ENCODE measurements at places on chromosomes 1 and 21.

- DNase-seq: no peak
Measured at GRCh38 chr1:43719063-43719462, 11.7 kb downstream of the ST3GAL3 start.

DNA sequence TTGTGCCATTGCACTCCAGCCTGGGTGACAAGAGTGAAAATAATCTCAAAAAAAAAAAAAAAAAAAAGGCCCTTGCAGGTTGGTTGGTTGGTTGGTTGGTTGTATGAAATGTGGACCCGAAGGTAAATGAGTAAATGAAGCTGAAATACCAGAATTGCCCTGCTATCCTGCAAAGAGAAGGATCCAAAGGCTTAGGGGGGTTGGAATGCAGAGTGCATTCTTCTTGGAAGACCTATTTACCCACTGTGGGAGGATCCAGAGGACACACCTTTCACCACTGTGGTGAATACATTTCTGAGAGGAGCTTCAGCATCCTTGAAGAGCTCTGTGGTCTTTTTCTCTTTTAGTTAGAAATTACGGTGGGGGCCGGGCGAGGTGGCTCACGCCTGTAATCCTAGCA, 28.7 kb upstream of the EIF4G3 start:
- no peak for DNase-seq

DNA sequence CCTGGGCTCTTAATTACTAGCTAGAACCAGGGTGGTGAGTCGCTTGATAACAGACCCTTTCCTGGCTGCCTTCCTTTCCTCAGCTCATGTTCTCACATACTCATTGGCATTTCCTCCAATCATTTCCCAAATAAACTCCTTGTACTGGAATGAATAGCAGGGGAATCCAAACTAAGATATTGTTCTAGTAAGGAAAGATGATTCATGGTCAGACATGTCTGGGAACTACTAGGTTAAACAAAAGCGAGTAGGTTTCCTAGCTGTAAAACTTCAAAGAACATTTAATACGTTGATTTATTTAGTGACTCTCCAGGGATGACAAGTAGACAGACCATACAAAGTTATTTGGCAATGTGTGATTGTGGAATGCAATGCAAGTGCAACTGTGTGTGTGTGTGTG, 121.2 kb upstream of the KCNJ6 start:
- DNase-seq: no peak

DNA sequence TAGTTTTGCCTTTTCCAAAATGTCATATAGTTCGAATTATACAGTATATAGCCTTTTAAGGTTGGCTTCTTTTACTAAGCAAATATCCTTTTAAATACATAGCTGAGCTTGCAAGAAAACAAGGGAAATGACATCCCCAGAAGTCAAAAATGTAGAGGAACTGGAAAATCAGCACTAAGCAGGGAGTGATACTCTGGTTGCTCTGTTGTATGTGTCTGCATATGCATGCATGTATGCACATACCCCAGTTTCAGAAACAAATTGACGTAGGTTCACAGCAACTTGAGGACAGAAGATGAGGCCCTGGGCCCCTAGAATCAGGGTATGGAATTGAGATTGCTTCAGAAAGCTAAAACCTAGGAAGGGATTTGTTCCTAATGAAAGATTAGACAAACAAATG, 75.1 kb upstream of the GNG4 start:
- DNase-seq: no peak

DNA sequence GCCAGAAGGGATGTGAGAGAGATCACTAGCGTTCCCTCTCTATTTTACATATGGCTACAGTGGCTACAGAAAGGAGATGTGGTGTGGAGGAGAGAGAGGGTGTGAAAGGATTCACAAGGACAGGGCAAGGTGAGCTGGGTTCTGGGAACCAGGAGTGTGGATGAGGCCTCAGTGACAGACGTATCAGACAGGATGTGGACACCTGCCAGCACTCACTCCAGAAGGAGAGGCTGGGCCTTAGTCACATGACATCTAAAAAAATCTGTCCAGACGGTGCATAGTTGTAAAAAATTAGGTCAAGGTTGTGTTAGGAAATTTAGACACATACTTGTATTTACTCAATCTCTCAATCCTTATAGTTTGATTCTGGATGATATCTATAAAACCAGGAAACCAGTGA, 10.6 kb downstream of the TRIM67 start:
- no peak for DNase-seq

GRCh38 chr1:248858096-248858890, 592 bp downstream of the ZNF692 start:
- no peak for DNase-seq

DNA sequence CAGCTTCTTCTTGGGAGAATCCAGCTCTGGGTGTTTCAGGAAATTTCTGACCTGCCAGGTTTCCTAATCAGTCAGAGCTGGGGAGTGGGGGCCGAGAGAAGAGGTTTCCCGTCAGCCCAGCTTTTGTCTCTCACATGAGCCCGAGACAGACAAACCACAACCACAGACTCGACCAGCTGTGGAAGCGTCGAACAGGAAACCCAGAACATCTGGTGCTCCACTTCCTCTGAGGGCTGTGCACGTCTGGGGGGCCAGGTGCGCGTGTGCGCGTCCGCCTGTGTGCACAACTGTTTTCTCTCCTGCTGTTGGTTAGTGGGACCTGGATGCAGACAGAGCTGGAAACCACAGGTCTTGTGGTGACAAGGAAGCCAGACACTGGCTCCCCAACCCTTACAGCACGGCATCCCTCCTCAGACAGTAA, 113.0 kb upstream of the SLC25A33 start:
- no peak for DNase-seq

- no peak for DNase-seq
Measured at GRCh38 chr1:200311256-200311655, 98.6 kb downstream of the ZNF281 start.

GRCh38 chr1:219476716-219477115, 136.2 kb downstream of the ZC3H11B start:
- DNase-seq: no peak

DNA sequence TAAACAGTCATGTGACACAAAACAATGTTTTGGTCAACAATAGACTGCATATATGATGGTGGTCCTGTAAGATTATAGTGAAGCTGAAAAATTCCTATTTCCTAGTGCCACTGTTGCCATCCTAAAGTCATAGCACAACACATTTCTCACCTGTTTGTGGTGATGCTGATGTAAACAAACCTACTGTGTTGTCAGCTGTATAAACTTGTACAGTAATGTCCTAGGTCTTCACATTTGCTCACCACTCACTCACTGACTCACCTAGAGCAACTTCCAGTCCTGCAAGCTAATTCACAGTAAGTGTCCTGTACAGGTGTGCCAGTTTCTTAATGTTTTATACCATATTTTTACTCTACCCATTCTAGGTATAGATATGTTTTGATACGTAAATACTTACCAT, 326.1 kb upstream of the USP24 start:
- DNase-seq: no peak

DNA sequence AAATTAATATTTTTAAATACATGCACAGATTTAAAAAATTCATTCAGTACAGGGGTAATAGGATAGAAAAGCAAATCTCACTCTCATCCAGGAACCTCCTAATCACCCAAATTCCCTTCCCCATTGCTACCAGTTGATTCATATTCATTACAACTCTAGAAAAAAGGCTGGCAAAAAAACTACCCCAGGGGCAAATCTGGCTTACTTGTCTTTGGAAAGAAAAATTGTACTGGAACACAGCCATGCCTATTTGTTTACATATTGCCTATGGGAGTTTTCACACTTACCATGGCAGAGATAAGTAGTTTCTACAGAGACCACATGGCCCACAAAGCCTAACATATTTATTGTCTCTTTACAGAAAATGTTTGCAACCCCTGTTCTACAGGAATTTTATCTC, 8.9 kb upstream of the RBM34 start:
- DNase-seq: no peak

- DNase-seq: no peak
Measured at GRCh38 chr1:161740921-161741320, 8.7 kb upstream of the DUSP12 start.

DNA sequence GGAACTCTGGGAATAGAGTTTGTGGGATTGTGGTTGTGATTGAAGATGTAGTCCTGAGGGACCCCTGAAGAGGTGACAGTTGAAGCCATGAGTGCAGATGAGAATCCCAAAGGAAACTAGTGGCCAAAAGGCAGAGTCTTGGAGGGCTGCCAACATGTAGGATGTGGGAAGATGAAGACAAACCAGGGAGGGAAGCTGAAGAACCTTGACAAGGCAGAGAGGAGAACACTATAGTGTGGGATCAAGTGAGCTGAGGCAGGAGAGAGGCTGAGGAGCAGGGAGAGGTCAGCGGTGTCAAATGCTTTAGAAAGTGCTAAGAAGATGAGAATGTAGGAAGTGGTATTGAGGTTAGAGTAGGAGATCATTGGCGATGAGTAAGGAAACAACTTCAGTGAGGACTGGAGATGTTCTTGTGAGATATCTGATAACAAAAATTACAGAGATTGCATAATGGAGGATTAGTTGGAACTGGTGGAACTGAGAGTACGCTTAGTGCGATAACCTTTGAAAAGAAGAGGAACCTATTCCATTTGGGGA, 88.5 kb upstream of the VCAM1 start:
- DNase-seq: no peak

- DNase-seq: no peak
Measured at GRCh38 chr1:15513919-15514318, 10.1 kb downstream of the CASP9 start.

DNA sequence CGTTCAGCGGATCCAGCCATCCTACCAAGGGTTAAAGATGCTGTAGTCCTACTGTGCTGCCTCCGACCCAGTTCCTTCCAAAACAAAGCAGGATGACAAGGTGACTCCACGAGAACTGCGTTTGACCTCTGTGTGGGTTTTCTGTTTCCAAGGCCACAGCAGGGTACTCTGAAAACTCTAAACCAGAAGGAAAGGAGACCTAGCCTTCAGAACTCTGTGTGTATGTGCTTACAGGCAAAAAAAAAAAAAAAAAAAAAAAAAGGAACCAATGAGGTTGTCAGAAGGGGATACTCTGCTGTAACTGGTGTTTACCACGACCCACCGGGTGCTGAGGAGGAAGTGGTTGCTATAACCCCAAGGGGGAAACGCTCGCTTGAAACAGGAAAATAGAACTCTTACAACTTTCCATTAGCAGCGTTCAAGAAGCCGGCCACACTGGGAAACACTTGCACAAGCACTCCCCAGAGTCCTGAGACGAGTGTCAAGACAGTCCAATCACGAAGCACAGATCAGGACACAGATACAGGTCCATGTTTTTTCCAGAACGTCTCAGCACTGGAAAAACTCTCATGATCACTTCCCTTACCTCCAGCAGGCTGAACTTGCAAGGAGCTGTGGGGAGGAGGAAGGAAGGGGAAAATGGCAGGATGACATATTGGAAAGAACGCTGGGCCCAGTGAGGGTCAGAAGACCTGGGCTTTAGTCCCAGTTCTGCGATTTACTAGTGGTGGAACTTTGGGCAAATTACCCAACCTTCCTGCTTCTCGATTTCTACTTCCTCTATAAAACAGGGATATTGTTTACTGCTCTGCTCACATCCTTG, 64.0 kb downstream of the ITPKB start:
- no peak for DNase-seq

DNA sequence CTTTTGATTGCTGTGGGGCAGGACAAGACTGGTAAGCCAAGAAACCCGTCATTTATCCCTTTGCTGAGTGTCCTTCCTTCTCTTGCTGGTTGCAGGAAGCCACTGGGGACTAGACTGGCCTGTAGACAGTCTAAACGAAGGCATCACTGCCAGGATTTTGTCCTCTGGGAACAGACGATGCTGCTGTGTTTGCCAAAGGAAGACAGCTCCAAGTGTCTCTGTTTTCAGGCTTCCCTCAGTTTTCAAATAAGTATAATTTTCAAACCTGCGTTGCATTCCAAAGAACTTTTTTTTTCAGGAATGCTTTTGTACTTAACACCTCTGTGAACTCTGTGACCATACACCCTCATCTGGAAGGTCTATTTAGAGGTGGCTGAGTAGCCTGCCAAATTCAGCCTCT, 269.4 kb downstream of the HLX start:
- no peak for DNase-seq

DNA sequence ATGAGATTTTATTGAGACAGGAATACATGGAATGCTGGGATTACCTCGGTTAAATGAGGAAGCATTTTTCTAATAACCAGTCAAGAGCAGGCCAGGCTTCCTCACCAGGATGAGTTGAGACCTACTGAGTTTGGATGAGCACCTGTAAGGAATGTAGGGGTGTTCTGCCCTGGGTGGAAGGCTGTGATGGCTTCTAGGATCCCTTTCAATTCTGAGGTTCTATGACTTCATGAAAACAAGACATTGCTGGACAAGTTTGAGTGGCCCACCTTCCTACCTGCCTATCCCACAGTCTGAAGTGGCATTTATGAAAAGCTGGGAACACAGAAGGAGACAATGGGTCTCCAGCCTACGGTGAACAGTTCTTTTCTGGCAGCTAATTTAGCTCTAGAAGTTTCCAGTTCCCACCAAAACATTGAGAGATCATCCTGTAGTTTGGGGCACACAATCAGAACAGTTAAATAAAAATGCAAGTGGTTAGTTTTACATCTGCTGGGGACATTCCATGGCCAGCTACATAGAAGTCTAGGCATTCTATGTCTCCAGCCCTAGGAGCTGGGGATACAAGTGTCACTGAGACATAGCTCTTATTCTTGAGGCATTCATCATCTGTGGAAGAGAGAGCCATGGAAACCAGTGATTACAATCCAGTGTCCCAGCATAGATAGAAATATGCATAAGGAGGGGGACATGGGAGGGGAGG, 51.3 kb upstream of the TSPAN2 start:
- no peak for DNase-seq

DNA sequence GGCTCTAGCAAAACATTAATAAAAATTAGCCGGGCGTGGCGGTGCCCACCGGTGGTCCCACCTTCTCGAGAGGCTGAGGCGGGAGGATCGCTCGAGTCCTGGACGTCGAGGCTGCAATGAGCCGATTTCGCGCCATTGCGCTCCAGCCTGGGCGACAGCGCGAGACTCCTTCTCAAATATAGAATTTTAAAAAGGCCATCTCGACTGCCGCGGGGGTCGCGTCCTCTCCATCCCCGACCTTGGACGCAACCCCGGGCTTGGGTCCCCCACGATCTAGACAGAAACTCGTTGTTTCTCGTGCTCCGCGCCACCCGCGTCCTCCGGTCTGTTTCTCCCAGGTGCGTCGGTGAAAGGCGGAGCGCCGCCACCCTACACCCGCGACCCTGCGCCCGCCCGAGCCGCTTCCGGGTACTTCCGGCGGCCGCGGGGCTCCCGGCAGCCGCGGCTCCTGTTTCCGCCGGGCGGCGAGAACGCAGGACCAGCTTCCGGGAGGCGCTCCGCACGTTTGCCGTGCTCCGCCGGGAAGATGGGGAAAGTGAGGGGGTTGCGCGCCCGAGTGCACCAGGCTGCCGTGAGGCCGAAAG, at the start of gene SLX9:
Gene SLX9 (plus strand): TSS at position 498 of the 584 bp plus-strand sequence. CDS start 29 bp downstream, at position 527.
- DNase-seq: no peak

DNA sequence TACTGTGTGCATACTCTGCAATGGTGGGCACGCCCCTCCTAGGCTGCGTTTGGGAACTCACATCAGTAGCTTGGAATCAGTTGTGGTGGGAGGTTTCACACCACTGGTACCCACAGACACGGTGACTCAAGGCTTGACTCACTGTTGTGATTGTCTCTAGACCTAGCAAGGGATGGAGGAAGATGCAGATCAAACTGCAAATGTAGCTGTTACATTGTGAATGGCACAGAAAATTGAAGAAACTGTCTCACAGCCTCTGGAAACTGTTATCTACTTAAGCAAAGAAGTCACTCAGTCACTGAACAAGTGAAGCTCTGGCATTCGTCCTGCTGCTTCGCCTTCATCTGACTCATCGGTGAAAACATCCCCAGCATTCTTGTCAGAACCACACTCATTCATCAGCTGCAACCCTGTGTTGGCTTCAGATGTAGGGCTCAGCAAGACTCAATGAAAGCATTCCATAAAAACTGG, 59.5 kb downstream of the POFUT2 start:
- no peak for DNase-seq

- DNase-seq: no peak
Measured at GRCh38 chr21:22374218-22374969, 1376.2 kb downstream of the NCAM2 start.
